ENCODE measurements at places on chromosomes 5 and 9. TPM values are rescaled to one million over a fixed set of nuclear protein-coding genes. Genes with fewer than 3 reads are reported as not detected.

The SPATA31D4 gene
- not detected for total RNA-seq

The TRPM3 gene
- total RNA-seq = not detected

The FOXI1 gene
- total RNA-seq = not detected

The DMRT3 gene
- not detected for total RNA-seq

The OCLN gene
- 0.43 TPM for total RNA-seq

The NEK6 gene
- total RNA-seq = 28.6 TPM

The CDKN2A gene
- 21.2 TPM for total RNA-seq

The WHRN gene
- 0.39 TPM for total RNA-seq

The RMI1 gene
- 27.9 TPM for total RNA-seq

The EFNA5 gene
- total RNA-seq = 0.23 TPM

The LHX3 gene
- not detected for total RNA-seq

The SPINK13 gene
- not detected for total RNA-seq

The NADK2 gene
- total RNA-seq = 11.0 TPM

The GRXCR2 gene
- total RNA-seq = not detected

The MARCOL gene
- total RNA-seq = not detected

The GRK6 gene
- 239 TPM for total RNA-seq

The FCN2 gene
- total RNA-seq = not detected

The SCGB3A1 gene
- not detected for total RNA-seq

The KIF24 gene
- total RNA-seq = 7.8 TPM

The MACROH2A1 gene
- 325 TPM for total RNA-seq

The PCDHA10 gene
- not detected for total RNA-seq

The TYRP1 gene
- not detected for total RNA-seq

The PDE6A gene
- not detected for total RNA-seq

The LRRC70 gene
- 1.3 TPM for total RNA-seq

The CDH9 gene
- not detected for total RNA-seq

The TRIM14 gene
- 88.5 TPM for total RNA-seq

The MRPS30 gene
- total RNA-seq = 41.7 TPM

The IFNK gene
- total RNA-seq = not detected

The GRM6 gene
- total RNA-seq = not detected

The ADRB2 gene
- total RNA-seq = 0.34 TPM

The SAPCD2 gene
- 32.9 TPM for total RNA-seq

The ACTL7B gene
- not detected for total RNA-seq

The MRPL50 gene
- total RNA-seq = 11.8 TPM

The MLLT3 gene
- 36.5 TPM for total RNA-seq

The SLC4A9 gene
- total RNA-seq = not detected

The SLC25A2 gene
- total RNA-seq = 0.25 TPM

The PCDHGA5 gene
- 0.55 TPM for total RNA-seq

The FREM1 gene
- not detected for total RNA-seq

The IL17B gene
- not detected for total RNA-seq

The SLCO4C1 gene
- total RNA-seq = 2.0 TPM

The PIP5K1B gene
- 7.0 TPM for total RNA-seq

The SPARC gene
- total RNA-seq = 0.34 TPM

The RAB24 gene
- total RNA-seq = 42.3 TPM

The TUT7 gene
- total RNA-seq = 39.2 TPM

The PRDM9 gene
- total RNA-seq = not detected

The PDGFRB gene
- total RNA-seq = 4.1 TPM

The IL3 gene
- total RNA-seq = 0.82 TPM
